ENCODE measurements at places on chromosomes 12 and 14.

DNA sequence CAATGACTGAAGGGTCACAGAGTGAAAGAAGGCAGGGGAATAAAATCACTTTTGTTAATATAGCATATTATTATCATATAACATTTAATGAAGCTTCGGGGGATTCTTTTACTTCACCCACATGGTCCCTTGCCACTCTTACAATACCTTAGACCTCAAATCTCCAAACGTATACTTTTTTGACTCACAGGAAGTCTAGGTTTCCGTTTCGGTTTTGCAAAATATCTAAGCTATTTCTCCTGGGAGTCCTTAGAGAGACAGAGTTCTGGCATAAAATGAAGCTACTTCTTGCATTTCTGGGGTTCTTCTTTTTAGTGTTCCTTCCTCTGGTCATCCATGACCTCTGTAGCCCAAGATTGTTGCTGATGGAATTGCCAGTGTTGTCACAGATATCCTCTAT lies 590.5 kb upstream of the ATP2B1 start:
- no peak for DNase-seq

GRCh38 chr12:65209655-65210043 lies 40.3 kb downstream of the LEMD3 start:
- no peak for DNase-seq

DNA sequence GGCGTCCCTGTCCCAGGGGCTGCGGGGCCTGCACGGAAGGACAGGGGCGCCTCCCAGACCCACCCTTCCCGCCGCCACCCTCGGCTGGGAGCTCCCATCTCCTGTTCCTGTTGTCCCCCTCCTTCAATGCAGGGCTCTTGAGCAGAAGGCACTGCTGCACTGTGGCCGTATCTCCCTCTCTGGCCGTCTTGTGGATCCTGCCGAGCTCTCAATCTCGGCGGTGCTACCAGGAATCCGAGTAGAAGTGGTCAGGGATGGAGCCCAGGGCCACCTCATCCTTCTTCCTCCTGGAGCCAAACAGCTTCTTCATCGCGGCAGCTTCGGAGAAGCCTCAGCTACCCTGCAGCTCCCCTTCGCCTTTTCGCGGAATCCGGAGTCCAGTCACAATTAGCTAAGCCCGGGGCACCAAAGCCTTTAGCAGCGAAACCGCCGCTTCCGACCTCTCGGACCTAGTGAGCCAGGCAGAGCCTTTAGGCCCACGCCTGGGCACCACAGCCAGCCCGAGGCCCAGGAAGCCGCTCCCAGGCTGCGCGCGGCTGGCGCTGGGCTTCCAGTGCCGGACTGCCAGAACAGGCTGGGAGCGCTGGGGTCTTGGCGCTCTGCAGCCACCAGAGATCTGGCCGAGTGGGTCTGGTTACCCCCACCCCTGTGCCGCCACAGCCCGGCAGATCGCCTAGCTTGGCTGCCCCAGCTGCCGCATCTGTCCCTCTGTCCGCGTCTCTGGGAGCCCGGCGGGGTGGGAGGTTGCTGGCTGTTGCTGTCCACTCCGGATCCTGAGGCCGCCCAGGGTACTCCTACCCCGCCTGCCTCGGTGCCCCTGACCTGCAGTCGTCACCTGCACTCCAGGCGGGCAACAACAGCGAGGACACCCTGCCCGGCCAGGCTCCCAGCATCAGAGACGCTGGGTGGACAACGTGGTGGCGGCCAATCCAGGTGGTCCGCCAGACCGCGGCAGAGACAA lies 69.1 kb downstream of the ASCL4 start:
- no peak for DNase-seq

- DNase-seq, result no peak
Observed at GRCh38 chr12:47388712-47389111, 309.0 kb upstream of the AMIGO2 start.

DNA sequence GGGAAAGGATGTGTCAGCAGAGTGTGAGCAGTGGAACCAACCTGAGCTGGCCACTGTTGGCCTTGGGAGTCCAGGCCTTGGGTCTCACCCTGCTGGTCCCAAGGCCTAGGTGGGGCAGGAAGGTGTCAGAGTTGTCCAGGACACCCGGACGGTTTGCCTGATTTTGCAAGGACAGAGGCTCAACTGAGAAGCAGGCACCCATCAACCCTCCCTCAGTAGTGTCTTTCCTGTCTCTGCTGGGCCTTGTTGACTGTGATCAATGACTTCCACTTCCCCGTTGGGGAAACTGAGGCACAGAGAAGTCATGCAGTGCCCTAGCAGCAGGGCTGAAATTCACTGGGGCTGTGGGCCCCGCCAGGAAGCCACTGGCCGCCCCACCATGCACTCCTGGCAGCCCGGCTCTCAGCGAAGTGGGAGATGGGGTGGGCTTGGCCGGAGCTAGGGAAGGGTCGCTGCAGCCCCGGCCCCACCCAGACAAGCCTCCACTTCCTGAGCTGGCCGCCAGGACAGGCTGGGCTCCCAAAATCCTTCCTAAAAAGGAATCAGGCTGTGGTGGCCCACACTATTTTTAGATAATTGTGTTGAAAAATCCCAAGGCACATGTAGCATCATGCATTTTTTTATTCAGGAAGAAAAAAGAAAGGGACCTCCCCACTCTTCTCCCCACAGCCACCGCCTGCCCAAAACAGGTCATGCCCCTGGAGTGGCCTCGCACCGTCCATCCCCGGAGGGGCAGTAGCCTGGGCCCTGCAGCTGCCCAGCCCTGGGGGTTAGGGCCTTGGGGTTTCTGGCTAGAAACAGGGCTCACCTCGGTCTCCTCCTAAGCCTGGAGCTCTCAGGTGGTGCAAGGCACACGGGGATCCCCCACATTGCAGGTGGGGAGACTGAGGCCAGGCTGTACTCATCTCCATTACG lies 127.4 kb downstream of the CALM1 start:
- DNase-seq, result no peak

DNA sequence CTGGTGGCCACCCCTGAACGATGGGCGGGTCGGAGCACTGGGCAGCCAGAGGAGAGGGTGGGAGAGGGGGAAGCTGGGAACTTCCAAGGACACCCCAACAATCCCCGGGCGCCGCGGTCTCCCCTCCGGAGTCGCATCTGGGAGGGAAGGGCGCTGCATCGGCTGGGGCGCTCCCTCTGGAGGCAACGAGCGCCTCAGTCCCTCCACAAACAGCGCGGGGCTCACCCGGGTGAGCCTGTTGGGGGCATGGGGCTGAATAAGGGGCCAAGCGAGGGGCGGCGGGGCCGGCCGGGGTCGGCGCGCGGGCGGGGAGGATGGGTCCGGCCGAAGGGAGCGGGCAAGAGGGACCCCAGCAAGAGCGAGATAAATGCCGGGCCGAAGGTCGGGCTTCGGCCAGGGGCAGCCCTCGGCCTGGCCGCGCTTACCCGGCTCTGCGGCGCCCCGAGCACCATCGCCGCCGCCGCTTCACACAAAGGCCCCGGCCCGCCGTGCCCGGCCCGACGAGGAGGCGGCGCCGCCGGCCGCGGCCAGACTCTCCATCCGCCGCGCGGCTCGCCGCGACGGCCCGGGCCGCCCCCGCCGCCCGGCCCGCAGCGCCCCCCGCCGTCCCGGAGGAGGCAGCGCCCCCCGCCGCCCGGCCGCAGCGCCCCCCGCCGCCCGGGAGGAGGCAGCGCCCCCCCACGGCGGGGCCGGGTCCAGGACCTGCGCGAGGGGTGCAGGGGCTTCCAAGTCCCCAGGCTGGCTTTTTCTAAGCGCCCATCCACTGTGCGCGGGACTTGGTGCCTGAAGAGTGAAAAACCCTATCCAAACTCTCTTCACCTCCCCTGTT lies at the start of gene ZBTB39:
Gene ZBTB39, minus strand, starts transcription at position 567 of the 829 bp plus-strand sequence. CDS start 1,629 bp downstream, outside the sequence.
- peak; percentile 24 for DNase-seq

DNA sequence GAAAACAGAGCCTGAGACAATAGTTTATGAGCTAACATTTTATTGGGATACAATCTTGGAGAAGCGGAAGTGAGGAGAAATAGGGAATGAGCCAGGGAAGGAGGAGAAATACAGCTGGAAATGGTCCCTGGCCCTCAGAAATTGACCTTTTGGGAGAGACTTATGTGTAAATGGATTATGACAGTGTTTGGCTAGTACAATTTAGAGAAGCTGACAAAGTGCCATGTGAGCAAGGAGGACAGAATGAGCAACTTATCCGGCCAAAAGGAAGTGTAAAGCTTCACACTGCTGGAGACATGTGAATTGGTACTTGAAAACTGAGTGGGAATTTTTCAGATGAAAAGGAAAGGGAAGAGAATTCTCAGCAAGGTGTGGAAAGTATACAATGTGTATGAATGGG lies 2.9 kb downstream of the GLIPR1 start:
- no peak for DNase-seq

- DNase-seq, result no peak
Observed at GRCh38 chr12:124979568-124979967, 9.4 kb downstream of the DHX37 start.
